ENCODE measurements at places on chromosomes 2 and 18.
A peak's percentile ranks its signal among the peaks of the same experiment; 100 is the strongest.

GRCh38 chr2:211846036-211846400 lies 692.6 kb downstream of the ERBB4 start:
- DNase-seq, result no peak

- peak; percentile 71 for DNase-seq
These were observed 36.1 kb upstream of the MRPL33 start for GRCh38 chr2:27735263-27735904.

DNA sequence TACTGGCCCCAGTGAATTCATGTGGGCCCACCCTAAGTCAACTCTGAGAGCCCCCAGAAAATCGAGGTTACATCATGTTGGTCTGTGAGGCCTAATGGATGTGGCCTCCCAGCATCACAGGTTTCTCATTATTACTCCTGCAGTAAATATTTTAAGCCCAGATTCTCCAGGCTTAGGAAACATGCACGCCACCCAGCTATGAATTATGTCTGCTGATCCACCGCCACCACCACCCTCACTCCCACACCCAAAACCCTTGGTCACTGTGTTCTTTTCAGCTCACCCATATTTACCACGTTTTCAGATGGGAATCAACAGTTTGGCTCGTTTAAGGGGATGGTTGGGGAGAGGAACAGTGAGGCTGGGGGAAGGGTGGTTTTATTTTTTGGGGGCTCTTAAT lies 128.6 kb downstream of the NCK2 start:
- no peak for DNase-seq

- DNase-seq, result no peak
These were observed 346.1 kb downstream of the RPRM start for GRCh38 chr2:153132418-153132817.

GRCh38 chr2:174078275-174078674 lies 113.1 kb upstream of the SP3 start:
- DNase-seq, result peak; percentile 9

DNA sequence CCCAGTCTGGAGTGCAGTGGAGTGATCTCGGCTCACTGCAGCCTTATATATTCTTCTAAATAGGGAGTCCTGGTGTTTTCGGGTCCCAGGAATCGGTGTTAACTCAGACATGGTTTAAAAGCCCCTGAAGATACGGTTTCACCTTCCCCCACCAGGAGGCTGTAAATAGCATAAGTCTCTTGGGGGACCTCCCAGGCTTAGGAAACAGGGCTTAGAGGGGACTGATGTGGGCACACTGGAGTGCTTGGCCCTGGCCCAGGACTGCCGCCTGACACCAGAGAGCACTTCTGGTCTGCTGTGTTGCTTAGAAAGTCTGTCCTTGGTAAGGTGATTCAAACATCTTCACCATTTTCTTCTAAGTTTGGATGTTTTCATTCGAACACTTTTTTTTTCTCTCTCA lies 39.7 kb upstream of the MAP4K4 start:
- no peak for DNase-seq

GRCh38 chr2:160207804-160208654 lies 8.0 kb upstream of the ITGB6 start:
- peak; percentile 98 for DNase-seq

GRCh38 chr2:120566331-120567035 lies 169.2 kb upstream of the GLI2 start:
- peak; percentile 49 for DNase-seq

DNA sequence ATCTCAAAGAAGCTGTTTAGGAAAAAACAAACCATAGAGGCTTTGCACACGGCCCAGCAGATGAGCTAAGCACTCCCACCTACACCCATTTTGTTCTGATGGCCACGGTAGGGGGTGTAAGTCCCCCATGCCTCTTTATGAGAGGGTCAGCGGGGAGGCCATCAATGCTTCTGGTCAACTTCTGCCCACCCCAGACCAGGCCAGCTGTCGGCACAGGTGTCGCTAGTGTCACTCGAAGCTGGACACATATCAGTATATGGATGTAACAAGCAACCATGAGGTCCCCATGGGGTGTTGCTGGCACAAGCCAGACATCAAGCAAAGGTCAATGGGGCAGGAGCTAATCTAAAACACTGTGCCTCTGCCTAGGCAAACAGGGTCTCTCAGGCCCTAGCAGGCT lies 23.7 kb upstream of the SLC35F6 start:
- no peak for DNase-seq

DNA sequence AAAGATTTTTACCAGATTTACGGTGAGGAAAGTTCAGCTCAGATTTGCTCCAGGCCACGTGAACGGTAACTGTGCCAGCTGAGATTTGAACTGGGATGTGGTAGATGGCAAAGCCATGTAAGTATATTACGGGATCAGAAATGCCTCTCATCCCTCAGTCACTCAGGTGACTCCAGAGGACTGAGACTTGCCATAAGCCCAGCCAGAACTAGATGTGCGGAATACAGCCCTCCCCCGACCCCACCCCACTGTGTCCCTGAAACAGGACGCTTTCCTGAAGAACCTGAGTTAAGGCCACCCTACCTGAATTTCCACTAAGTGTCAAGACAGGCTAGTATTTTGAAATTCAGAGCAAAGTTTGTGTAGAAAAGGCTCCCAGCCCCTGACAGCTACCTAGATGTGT lies 1.3 kb upstream of the FHL2 start:
- no peak for DNase-seq

- DNase-seq, result peak; percentile 67
These were observed 62.9 kb downstream of the MTHFD2 start for GRCh38 chr2:74261204-74261864.

- DNase-seq, result no peak
These were observed 9.4 kb downstream of the CYP1B1 start for GRCh38 chr2:38066421-38067115.

- peak; percentile 97 for DNase-seq
These were observed at the start of gene RBM45 for GRCh38 chr2:178112202-178113152. Gene RBM45, plus strand, starts transcription at chr2:178112437. Its CDS starts 110 bp downstream, at chr2:178112547.

DNA sequence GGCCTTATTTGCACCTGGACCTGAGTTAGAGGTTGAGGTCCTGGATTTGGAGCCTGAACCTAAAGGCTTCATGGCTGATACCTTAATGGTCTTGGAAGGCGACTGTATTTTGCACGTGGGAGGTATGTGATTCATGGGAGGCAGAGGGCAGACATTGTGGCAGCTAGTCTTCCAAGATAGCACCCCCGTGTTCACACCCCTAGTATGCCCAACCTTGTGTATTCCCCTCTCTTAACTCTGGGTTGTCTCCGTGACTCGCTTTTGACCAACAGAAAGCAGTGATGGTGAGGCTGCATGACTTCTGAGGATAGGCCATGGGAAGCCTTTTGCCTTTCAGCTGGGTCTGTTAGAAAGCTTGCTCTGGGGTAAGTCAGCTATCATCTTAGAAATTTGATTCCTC lies 45.8 kb upstream of the HAAO start:
- DNase-seq, result no peak

DNA sequence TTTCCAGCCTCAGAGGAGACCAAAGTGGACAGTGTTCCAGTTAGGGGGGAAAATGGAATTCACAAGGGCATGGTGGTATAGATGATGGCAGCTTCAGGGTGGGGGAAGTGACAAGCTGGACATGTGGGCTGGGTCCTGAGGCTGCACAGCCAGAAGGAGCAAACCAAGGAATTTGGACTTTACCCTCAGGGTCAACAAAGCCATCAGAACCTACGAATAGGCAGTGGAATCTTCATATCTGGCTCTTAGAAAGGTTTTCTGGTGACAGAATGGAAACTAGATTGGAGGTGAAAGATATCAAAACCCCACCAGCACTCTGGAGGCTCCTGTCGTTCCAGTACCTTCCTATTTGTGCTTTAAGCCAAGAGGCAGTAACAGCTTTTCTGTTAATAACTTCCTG lies 127.1 kb downstream of the SETBP1 start:
- DNase-seq, result no peak

- peak; percentile 43 for DNase-seq
These were observed 868 bp downstream of the INO80D start for GRCh38 chr2:206084870-206085741.

GRCh38 chr2:42830922-42831574 lies 38.7 kb upstream of the HAAO start:
- DNase-seq, result no peak

- DNase-seq, result no peak
These were observed 237.5 kb downstream of the NOL4 start for GRCh38 chr18:33987206-33987605.

DNA sequence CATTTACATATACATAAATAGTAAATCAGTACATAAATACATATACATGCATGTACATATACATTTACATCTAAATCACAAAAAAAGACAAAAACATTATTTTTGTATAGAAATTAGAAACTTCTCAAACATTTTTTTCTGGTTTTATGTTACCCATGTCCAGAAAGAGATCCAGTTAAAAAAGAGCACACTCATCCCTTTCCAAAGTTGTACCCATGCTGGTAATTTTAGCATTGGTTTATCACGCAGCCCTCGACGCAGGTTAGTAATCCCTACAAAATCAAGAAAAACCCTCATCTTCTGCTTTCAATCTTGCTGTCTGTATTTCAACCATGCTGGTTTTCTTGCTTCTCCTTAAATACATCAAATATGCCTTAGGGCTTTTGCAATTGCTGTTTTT lies 10.5 kb downstream of the SCN9A start:
- no peak for DNase-seq

DNA sequence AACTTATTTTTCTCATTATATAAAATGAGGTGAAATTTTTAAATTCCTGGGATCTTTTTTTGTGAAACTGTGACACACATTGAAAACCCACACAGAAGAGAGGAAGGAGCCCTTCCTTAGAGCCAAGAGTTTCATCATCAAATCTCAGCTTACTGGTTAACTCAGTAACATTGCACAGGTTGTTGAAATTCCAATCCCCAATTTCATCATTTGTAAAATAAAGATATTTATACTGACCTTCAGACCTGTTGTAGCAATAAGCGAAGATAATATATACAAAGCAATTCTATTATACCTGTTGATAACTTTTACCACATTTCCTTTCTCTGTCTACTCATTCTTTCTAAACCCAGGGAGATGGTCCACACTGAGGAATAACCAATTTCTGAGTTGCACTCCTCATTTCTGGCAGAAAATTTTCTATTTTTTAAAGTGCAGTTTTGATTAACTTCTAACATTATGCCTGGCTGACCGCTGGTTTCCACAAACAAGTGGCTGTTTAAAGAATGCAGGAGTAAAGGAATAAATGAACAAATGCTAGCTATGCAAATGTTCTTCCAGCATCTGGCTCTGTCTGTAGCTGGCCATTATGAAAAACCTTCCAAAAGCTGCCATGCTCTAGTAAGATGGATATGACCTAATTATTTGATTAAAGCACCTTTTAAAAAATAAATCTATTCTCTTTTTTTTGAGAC lies 105.7 kb upstream of the LINC00305 start:
- no peak for DNase-seq

- no peak for DNase-seq
These were observed 224.9 kb upstream of the EPAS1 start for GRCh38 chr2:46072101-46072820.

DNA sequence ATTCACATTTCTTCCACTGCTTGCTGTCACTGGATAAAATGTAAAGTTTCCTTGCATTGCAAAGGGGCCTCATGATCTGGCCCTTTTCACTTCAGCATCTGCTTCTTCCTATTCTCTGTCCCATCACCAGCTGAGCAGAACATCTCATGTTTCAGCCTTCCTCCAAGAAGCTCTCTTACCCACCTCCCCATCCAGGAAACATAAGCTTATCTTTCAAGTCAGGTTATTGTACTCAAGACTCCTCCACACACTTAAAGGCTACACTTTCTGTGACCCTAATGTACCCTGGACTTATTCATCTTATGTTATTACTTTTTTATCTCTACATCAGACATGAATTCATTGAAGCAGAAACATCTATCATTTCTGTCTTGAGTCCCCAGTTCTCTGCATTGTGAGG lies 230.5 kb downstream of the PMAIP1 start:
- DNase-seq, result no peak

GRCh38 chr2:168929031-168929430 lies 27.9 kb downstream of the G6PC2 start:
- DNase-seq, result no peak

- no peak for DNase-seq
These were observed 1266.8 kb upstream of the TMEFF2 start for GRCh38 chr2:193461431-193461934.

- peak; percentile 33 for DNase-seq
These were observed 37.6 kb downstream of the MLPH start for GRCh38 chr2:237524631-237525030.

DNA sequence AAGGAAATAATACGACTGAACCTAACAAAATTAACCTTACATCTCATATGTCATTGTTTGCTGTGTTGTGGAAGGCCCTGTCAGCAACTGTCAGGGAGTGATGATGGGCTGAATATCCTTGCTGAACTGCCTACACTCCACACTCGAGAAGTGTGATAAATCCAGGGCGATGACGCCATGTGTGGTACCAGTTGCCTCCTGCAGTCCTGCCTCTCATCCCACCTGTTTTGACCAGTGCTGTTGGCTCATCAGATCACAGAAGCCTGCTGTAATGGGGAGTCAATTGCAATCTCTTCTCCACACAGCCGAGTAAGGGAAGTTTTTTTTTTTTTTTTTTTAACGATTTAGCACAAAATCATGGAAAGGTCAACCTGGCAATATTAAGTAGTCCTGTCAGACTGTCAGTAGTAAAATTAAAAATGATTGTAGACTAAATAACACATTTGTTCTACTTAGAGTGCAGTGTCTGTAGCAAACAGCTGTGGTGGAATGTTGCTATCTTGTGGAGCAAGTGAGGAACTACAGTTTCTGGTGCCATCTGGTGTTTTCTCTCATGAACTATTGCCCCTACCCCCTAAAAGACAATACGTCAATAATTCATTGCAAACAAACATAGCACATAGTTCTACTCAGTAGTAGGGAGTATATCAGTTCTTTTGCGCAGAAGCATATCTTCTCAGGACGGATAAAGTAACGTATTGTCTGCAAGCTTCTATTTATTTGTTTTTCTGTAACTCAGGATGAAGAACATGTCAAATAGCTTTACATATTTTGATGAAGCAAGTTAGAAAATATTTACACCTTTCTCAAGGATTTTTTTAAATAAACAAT lies 347.6 kb downstream of the CTNNA2 start:
- peak; percentile 27 for DNase-seq

DNA sequence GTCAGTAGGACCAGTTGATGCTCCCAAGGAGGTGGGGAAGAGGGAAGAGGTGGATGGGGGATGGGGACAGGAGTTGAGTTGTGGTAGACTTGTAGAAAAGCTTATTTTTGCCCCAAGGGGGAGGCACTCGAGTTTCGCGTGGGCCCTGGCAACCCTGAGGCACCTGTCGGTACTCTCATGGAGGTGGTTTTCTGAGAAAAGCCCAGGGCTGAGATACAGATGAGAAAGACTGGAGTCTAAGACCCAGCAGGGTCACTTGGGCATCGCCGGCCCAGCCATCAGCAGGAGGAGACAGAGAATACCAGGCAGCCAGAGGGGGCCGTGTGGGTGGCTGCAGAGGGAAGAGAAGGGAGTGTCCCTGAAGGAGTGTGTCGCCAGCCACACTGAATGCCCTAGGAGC lies 57.7 kb upstream of the HPCAL1 start:
- DNase-seq, result no peak

DNA sequence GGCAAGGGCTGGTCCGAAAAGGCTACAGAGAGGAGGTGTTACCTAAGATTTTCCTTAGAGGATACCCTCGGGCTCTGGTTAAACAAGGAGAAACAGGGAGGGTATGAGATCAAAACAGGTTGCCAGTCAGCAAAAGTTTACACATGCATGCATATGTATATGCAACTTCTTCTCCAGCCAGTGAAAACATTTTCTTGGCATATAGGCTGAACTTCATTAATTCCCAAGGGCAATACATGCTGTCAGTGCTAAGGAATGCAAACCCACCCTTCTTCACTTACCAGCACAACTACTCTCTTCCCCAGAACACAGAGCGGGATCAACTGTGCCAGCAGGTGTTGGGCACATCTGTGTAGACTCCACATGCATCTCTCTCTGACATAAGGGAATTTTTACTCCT lies 176.0 kb downstream of the GFPT1 start:
- DNase-seq, result no peak

GRCh38 chr2:142582317-142582716 lies 295.1 kb upstream of the KYNU start:
- peak; percentile 11 for DNase-seq

Data from MCF 10A (cell line).